ENCODE measurements at places on chromosomes 7 and 10.

GRCh38 chr10:104657457-104657856 is 16.4 kb downstream of the SORCS3 start:
- DNase-seq, result peak; percentile 30

- no peak for DNase-seq
Measured at GRCh38 chr7:42476255-42476654, 239.2 kb upstream of the GLI3 start.

DNA sequence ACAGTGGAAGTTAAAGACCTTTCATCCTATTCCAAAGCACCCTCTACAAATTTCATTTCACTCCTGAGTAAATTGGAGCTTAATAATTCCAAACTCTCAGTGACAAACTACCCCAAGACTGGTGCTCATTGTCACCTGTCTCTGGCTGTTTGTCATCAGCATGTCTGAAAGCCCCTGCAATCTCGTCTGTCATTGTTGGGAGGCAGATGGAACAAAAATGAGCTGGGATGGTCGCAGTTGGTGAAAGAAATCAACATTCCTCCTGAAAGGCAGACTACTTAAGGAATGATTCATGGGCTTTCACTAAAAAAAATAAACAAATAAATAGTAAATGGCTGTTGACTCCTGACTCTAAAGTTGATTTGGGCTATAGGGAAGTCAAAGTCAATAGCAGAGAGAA is 69.7 kb upstream of the PALS2 start:
- no peak for DNase-seq

GRCh38 chr7:2640846-2641316 is 9.1 kb downstream of the TTYH3 start:
- DNase-seq, result no peak

GRCh38 chr7:66739477-66739876 is 1.1 kb upstream of the RABGEF1 start:
- no peak for DNase-seq

DNA sequence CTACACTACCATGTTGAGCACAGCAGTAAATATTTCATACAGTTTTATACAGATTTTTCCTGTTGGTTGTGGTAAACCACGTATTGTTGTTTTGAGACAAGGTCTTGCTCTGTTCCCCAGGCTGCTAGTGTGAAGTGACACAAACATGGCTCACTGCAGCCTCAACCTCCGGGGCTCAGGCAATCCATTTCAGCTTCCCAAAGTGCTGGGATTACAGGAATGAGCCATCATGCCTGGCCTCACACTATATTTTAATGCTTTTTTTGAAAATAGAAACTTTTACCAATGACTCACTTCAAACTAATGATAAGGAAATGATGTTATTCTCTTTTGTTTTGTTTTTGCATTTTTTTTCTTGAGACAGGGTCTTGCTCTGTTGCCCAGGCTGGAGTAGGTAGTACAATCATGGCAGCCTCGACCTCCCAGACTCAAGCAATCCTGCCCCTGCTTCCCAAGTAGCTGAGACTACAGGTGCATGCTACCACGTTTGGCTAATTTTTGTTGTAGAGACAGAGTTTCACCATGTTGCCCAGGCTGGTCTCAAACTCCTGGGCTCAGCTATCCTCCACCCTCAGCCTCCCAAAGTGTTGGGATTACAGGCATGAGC is 210.6 kb downstream of the TPST1 start:
- DNase-seq, result peak; percentile 35

DNA sequence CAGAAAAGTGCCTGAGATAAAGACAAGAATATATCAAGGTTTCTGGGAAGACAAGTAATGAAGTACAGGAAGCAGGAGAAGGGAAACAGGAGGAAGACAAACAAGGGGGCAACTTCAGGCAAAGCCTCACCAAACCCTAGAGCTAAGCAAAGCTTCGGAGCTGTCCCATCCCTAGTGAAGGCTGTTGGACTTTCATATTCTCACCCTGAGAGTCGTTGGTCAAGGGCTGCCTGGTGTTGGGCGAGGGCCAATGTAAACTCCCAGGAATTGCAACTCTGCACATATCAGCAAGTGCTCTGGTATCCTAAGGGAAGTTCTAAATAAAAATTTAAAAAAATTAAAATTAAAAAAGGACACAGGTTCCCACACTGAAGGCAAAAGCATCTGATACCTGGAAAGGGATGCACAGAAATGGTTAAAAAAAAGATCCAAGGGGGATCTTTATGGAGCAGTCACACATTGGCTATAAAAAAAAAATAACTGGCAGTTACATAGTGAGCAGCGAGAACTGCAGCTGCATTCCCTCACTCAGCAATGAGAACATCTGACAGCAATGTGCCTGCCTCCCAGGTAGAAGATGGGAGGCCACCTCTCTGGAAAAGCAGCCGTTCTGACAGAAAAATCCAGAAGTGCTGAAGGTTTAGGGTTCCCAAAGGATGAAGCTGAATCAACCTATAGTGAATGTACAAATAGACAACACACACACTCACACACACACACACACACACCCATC is 304.7 kb downstream of the WDR11 start:
- DNase-seq, result no peak

DNA sequence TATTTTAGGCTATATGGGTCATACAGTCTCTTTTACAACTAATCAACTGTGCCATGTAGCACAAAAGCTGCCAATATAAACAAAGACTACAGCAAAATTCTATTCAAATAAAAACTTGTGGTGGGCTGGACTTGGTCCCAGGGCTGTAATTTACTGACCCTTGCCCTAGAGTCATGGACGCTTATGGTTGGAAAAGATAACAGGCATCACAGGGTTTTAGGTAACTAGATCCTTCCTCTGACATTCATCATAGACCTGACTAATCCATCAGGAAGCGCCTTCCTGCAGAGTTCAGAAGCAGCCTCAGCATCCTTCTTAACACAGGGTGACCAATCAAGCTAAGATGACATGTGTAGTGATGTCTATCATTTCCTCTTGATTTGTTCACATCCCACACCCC is 40.2 kb upstream of the GPAM start:
- no peak for DNase-seq

- no peak for DNase-seq
Measured at GRCh38 chr7:140367528-140367927, 30.8 kb downstream of the SLC37A3 start.

- no peak for DNase-seq
Measured at GRCh38 chr7:138243430-138243829, 167.2 kb downstream of the AKR1D1 start.

GRCh38 chr10:42962110-42962901 is 114.6 kb upstream of the RET start:
- DNase-seq, result no peak

DNA sequence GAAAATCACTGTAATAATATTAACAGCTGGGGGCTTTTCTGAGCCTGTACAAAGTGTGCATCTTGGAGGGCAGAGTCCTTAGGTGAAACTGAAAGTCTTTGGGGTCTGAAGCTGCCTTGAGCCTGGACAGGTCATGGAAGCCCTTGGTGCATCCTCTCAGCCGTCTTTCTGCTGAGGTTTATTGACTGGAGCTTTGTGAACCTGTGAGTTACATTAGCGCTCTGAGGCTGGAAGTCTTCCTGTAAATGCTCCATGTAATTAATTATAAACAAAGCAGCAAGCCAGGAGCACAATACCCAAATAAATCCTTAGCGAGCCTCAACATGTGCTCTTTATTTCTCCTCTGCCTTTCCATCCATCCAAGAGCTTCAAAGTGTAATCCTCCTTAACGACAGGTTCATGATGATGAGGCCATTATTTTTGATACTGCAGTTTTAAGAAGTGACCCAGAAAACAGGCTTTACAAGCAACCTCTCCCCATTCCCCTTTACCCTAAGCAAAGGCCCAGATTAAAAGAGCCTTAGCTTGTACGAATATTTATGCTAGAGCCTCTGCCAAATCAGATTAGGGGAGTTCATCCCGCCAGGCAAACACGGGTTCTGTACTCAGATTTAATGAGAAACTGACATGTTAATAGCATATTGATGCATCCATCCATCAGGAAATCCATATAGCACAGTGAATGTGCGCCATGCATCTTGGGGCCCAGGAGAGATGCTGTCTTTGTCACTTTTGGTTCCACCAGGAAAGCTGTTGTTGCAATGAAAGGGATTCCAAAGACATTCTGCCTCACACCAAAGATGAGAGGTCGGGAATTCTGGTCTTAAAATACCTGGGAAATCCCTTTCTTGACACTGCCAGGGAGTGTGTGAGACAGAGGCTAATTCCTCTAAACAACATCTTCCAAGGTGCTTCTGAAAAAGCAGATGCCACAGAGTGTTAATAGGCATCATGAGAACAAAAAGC is 118.1 kb downstream of the ANLN start:
- DNase-seq, result no peak

- DNase-seq, result no peak
Measured at GRCh38 chr7:44076101-44076895, 6.0 kb downstream of the POLM start.

DNA sequence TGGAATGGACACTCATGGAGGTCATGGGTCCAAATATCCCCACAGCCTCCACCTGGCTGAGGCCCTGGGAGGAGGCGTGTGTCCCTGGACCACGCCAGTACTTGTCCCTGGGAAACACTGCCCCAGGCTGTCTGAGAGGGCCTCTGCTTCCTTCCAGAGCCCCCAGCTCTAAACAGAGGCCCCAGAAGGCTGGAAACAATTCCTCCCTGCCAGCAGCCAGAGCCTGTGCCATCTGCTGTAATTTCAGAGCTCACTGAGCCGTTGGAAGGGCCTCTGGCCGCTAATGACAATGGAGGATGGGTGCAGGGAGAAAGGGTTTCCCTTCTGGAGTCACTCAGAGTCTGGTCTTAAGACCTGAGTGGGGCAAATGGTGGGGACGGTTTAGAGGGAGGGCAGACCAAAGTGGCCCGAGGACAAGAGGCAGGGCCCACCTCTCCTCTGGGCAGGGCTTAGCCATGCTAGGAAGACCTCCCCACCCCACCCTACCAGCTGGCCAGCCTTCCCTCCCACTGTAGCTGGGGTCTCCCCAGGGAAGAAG is 7.1 kb downstream of the CHAT start:
- DNase-seq, result no peak

DNA sequence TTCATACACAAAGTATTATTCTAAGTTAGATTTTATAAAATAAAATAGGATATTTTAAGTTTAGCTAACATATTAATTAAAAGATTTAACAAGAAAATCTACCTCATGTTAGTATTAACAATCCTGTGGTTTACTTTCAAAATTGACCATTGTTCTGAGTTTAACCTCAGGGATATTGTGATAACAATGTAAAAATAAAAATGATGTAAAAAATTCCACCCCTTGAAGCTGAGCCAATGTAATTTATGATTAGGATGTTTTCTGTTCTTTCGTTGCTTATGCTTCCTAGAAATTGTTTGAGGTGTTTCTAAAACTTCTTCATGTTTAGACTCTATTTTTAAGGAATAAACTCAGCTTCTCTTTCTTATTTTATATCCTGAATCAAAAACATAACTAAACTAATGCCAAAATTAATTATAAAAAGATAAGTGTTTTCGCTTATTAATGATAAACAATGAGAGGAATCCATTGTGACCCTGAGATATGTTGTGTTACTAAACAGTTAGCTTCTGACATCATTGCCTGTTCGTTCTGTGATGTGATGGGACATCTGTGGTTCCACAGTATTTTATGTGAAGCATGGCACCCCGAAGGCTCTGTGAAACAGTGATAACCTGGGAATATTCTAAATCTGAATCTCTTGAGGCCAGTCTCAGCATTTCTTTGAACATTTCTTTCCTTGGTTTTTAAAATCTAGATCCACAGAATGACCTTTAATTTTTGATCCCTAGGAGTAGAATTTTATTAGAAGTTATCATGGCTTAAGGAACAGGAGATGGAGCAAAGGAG is 340.8 kb downstream of the ARL4A start:
- peak; percentile 62 for DNase-seq

DNA sequence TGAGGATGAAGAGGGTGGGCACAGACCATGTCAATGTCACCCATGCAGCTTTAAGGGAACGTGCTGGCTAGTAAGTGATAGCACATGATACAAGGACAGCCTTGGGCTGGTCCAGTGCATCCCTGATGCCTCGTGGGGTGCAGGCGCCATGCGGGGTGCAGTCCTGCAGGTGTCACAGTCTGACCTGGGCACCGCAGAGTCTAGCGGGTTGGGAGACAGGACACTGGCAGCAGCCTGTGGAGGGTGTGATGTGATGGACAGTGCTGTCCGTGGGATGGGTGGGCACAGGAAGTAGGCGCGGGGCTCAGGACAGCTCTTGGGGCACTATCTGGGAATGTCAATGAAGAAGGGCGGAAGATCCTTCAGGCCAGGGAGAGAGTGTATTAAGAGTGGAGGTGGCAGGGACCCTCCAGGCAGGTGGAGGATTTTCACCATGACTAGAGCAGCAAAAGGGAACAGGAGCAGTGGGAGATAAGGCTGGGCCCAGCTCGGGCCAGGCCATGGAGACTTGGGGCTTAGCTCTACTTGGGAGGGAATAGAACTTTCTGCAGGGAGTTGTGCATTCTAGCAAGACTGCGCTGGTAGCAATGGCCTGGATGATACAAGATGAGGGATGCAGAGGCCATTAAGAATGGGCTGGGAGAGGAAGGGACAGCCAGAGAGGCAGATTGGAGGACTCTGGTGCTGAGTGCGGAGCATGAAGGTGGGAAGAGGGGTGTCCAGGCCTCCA is 122.5 kb downstream of the PTPN20 start:
- no peak for DNase-seq

DNA sequence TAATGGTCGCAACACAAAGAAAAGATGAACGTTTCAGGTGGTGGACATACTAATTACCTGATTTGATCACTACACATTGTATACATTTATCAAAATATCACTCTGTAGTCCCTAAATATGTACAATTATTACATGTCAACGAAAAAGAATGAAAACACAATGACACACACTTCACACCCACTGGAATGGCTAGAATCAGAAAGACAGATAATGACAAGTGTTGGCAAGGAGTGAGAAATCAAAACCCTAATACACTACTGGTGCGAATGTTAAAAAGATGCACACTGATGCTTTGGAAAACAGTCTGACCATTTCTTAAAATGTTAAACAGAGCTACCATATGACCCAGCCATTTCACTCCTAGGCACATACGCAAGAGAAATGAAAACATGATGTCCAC is 2.3 kb downstream of the COA1 start:
- no peak for DNase-seq

DNA sequence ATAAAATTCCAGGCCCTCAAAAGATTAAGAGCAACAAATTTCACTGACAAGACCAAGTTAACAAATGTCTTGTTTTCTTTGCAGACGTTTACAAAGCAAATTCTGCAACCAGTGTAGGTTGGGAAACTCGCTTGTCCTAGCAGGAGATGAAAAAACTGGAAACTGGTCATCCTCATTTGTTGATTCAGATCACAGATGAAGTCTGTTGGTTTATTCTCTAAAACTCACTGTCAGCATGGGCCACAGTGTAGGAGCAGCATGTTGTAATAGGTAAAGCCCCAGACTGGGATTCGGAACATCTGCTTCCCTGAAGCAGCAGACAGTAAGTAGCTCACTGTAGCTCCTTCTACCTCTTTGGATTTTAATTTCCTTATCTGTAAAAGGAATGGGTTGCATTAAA is 31.5 kb downstream of the PANK1 start:
- no peak for DNase-seq

- no peak for DNase-seq
Measured at GRCh38 chr7:7816816-7817536, 98.6 kb upstream of the RPA3 start.

DNA sequence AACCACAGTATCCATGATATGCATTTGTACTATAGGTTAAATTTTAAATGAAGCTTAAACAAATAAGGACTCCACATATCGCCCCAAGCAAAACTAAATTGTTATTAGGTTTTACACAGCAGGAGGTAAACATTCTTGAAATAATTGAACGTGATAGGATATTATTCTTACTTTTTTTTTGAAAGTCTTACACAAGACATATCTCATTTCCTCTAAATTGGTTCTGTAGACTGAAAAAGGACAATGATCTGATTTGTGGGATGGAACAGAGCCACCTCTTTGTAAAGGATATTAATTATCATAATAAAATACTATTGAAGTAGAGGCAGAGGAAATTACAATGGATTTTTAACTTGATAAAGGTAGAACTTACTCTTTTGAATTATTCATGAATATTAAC is 155.1 kb upstream of the SEMA3D start:
- no peak for DNase-seq

Data from fibroblast of the aortic adventitia (primary cell).